Thoracic aorta (tissue), 2 donors: ENCODE measurements at places on chromosomes 4 and X. TPM values are rescaled to one million over a fixed set of nuclear protein-coding genes. Genes with fewer than 3 reads are reported as not detected.

- H3K27me3 ChIP-seq = no peaks in the 10 kb centered on the region
Observed at GRCh38 chrX:41472231-41472815, 25.2 kb downstream of the NYX start.

- H3K27me3 ChIP-seq = no peaks in the 10 kb centered on the region
- DNase-seq = no peak
- no peak overlapping the region for H3K27ac ChIP-seq
- no peak overlapping the region for H3K4me3 ChIP-seq
Observed at GRCh38 chrX:42276982-42277690, 353.8 kb upstream of the CASK start.

ATP11C gene
- total RNA-seq = 62.4 TPM

GRCh38 chr4:85760511-85760910 lies 285.6 kb downstream of the ARHGAP24 start:
- H3K4me1 ChIP-seq = peaks cover 19% of the 10 kb centered on the region
- H3K27me3 ChIP-seq = no peaks in the 10 kb centered on the region
- H3K27ac ChIP-seq = no peak overlapping the region
- no peaks in the 10 kb centered on the region for H3K36me3 ChIP-seq
- H3K4me3 ChIP-seq = no peak overlapping the region

DNA sequence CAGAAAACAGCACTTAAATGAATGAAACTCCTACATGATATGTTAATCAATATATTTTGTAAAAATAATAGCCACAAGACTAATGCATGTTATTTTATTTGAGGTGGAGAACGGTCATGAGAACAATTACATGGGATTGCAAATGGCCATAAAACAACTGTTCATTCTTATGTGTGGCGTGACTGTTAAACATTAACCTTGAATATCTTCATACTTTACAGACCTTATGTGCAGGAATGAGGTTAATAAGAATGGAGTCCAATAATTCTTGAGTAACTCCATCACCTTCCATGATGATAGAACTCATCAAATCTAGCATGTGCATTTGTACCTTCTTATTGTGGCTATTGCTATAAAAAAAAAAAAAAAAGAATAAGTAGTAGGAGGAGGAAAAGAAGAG lies 55.3 kb downstream of the PDS5A start:
- H3K4me1 ChIP-seq = no peaks in the 10 kb centered on the region
- H3K27ac ChIP-seq = no peak overlapping the region
- H3K27me3 ChIP-seq = no peaks in the 10 kb centered on the region
- DNase-seq = no peak
- H3K36me3 ChIP-seq = peaks cover 4% of the 10 kb centered on the region
- no peak overlapping the region for H3K4me3 ChIP-seq

DNA sequence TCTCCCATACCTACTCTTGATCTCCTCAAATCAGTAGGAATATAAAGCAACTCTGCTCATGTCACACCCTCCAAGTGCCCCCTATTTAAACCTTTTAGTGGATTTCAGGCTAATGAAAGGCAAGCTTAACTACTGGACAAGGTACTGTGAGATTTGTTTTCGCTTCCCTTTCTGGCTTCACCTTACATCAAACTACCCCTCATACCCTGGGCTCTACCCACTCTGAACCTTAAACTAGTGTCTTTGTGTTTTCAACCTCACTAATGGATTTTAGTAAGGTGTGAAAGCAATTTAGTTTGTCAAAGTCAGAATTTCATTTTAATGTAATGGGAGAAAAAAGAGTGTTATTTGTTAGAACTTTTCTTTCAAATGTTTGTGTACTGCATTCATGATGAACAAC lies 291.7 kb downstream of the INPP4B start:
- H3K36me3 ChIP-seq = no peaks in the 10 kb centered on the region
- H3K27ac ChIP-seq = no peak overlapping the region
- H3K4me3 ChIP-seq = no peak overlapping the region
- DNase-seq = no peak
- H3K27me3 ChIP-seq = no peaks in the 10 kb centered on the region

GRCh38 chrX:38929966-38930421 lies 128.7 kb downstream of the MID1IP1 start:
- DNase-seq = peak; percentile 6
- peaks cover 6% of the 10 kb centered on the region for H3K4me1 ChIP-seq
- H3K27ac ChIP-seq = peak overlapping the region; percentile 84
- no peak overlapping the region for H3K4me3 ChIP-seq
- no peaks in the 10 kb centered on the region for H3K27me3 ChIP-seq

DNA sequence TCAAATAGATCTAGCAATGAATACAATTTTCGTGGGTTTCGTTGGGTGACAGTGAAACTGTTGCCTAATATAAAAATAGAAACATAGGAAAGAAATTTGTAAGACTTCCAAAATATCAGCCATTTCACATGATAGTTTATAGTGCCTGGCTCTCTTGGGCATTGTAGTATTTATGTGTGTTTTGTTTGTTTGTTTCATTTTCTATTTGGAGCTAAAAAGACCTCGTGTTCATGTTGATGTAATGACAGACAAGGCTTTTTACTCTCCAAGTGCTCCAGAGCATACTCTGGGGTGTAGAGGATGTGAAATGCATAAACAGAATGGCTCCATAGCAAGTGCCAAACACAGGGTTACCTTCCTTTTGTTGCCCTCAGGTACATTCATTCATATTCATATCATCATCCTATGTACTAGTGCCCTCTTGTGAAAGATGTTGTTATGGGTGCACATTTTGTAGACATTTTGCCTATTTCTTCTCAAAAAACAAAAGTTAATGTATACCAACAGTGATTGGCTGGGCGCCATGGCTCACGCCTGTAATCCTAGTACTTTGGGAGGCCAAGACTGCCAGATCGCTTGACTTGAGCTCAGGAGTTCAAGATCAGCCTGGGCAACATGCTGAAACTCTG lies 100.7 kb upstream of the AMOT start:
- H3K4me3 ChIP-seq = peak overlapping the region; percentile 26
- no peaks in the 10 kb centered on the region for H3K36me3 ChIP-seq
- no peaks in the 10 kb centered on the region for H3K27me3 ChIP-seq
- no peaks in the 10 kb centered on the region for H3K4me1 ChIP-seq
